M059J (cell line): ENCODE measurements at places on chromosomes 1 and 21.

GRCh38 chr1:239952348-239953308, 139.1 kb upstream of the FMN2 start:
- DNase-seq: peak; percentile 16

DNA sequence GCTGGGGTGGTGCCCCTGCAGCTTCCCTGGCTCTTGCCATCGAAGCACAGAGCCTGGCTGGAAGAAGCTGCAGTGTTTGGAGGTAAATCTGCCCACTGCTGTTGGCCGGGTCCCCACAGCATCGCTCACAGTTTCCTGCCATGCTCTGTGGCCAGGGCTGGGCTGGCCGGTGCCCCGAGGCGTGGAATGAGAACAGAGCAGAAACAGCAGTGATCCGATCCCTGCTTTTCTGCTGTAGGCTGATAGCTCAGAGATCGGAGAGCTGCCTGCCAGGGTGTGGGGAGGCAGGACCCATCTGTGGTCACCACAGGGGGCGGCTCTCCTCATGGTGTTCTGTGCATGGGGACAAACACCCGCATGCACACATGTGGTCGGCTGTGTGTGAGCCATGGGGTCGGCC, 11.5 kb downstream of the SLC45A1 start:
- DNase-seq: peak; percentile 71

DNA sequence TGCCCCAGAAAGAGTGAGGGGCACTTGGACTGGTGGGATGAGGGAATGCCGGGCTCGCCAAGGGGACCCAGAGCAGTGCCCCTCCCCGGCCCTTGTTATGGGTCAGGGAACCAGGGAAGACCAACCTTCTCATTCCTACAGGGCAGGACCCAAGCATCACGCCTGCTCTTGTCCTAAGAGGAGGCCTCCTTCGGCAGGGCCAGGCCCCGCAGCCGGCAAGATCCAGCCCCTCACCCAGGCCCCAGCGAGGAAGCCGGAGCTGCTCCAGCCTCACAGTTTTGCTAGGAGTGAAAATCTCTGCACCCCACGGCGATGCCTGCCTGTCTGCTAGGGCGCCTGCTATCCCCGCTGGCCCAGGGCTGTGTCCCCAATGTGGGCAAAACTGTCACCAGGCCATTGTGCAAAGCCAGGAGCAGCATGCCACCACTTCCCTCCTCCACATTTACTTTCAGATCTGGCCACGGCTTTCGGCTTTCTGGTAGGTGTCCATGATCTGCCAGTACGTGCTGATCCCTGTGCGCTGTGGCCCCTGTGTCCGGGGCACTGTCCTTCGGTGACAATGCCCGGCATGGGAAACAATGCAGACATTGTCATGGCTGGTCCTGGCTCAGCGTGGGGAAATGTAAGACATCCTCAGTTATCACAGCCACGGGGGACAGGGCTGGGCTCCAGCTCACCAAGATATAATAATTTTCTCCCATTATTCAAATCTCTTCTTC, 9.6 kb downstream of the ACTRT2 start:
- no peak for DNase-seq

DNA sequence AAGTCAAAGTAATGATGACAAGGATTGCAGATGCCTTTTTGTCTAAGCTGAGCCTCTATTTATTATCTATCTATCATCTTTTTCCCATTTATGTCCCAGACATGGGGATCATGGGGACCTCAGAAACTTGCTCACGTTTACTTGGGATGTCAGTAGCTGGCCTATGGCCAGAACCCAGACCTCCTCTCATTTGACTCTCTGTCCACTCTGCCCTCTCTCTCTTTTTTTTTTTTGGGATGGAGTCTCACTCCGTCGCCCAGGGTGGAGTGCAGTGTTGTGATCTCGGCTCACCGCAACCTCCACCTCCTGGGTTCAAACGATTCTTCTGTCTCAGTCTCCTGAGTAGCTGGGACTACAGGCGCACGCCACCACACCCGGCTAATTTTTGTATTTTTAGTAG, 3.7 kb upstream of the ID3 start:
- DNase-seq: peak; percentile 20

GRCh38 chr1:169486281-169487051, 722 bp upstream of the SLC19A2 start:
- peak; percentile 54 for DNase-seq

GRCh38 chr1:9229549-9229948, 5.0 kb upstream of the H6PD start:
- DNase-seq: peak; percentile 40

- peak; percentile 18 for DNase-seq
Measured at GRCh38 chr1:208581209-208581608, 337.0 kb upstream of the PLXNA2 start.

- no peak for DNase-seq
Measured at GRCh38 chr1:164958982-164959768, 397.3 kb downstream of the LMX1A start.

DNA sequence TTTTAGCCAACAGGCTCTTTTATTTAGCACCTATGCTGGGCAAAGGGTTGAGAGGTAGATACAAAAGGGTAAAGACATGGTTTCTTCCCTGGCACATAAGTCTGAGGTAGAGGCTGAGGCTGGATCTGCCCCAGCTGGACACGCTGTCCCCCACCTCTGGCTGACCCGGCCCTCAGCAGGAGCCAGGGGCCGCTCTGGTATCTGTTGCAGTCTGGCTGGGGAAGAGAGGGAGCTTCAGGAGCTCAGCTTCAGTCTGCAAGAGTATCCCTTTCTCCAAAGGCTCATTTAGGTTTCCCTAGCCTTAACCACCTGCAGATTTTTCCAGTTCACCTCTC, 14.2 kb downstream of the BLACAT1 start:
- no peak for DNase-seq

GRCh38 chr1:41724248-41724647, 194.5 kb downstream of the HIVEP3 start:
- no peak for DNase-seq

DNA sequence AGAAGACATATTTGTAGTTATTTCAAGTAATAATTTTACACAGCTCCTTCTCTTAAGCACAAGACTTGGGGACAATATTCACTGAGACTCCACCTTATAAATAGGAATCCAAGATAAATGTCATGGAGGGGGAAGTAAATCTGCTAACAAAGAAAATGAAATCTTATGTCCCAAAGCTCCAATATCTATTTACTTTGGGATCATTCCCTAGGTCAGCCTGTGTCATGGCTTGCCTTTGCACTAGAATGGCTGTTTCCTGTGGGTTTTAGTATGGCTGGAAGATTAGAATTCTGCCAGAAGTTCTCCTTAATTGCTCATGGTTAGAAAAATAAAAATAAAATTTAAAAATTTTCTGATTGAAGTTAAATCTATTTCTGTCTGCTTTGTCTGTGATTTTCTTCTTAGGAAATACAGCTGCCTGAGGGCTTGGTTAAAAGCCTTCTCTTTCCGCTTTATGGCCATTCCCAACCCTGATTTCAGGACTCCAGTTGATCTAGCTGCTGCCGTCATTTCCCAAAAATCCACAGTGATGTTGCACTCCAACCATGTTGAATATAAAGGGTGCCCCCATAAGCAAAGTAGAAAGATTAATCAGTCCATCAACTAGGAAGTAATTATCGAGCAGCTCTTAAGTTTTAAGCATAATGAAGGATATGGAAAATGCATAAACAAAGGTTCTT, 326.4 kb upstream of the LYPLAL1 start:
- DNase-seq: no peak

DNA sequence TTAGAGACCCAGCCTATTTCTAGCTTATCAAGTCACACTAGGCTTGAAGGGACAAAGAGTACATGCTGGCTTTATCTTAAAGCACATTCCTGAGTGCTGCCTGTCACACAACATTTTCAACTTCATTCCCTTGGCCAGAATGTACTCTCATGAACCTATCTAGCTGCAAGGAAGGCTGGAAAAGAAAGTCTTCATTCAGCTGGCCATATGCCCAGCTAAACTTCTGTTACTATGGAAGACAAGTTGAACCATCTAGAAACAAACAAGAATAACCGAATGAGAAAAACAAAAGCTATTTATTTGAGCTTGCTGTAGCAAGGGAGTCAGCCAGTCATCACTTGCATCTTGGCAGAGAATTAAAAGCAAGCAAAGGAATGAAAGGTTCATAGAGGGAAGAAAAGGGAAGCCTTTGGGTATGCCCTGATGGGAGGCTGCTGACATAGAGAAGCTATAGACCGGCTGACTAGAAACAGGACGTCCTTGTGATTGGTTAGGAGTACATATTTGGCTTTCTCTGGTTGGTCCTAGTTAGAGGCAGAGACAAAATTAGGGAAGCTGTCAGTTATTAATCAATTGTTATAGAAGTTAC, 108.4 kb downstream of the NEK7 start:
- DNase-seq: peak; percentile 90

DNA sequence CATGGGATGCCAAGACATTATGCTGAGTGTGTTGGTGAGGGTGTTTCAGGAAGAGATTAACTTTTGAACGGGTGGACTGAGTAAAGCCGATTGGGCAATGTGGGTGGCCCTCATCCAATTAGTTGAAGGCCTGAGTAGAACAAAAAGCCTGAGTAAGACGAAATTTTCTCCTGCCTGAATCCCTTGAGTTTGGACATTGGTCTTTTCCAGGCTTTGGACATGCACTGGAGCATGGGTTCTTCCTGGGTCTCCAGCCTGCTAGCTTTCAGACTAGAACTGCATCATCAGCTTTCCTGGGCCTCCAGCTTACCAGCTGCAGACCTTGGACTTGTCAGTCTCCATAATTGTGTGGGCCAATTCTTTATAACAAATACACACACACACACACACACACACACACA, 63.6 kb downstream of the NIBAN1 start:
- DNase-seq: no peak

GRCh38 chr1:15820478-15820877, 13.0 kb upstream of the UQCRHL start:
- peak; percentile 71 for DNase-seq

DNA sequence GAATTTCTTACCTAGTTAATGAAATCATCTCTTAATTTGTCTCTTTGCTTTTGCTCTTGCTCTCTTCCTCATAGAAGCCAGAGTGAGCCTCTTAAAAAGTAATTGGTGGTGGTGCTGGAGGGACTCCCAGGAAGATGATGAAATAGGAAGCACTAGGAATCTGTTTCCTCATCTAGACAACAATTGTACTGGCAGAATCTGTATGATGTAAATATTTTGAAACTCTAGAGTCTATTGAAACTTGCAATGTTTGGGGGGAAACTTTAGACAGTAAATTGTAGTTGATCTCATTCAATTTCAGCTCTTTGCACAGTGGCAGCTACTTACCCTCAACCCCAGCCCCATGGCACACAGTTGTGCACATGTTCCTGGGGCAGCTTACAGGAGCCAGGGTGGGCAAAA, 10.6 kb downstream of the RGSL1 start:
- DNase-seq: no peak

DNA sequence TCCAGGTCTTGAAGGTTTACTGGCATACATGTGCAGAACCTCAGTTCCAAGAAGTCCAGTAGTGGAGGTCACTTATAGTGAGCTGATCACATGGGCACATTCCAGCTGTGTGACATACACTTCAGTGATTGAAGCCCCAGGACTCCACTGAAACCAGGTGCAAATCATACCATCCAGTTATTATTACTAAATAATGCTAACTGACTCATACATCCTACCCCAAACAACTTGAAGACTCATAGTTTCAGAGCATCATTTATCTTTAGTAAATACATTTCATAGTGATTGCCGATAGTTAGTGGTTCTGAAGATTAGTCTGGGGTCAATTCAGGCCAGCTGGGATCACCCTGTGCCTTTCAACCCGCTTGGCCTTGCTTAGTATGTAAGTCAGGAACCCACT, 137.9 kb upstream of the UBE2U start:
- DNase-seq: no peak

DNA sequence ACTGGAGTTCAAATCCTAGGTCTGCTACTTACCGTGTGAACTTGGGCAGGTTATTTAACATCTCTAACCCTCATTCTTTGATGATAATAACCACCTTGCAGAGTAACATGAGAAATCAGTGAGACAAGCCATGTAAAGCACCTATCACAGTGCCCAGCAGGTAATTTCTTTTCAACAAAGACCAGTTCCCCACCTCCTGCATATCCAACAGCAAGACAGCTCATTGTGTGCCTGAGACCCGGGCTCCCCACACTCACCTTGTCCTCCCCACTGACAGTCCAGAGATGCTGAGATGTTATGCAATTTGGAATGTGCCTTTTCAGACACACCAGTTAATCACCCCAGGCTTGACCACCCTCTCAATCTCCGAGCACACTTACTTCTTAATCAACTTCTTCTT, 367.6 kb upstream of the DAB1 start:
- DNase-seq: no peak

DNA sequence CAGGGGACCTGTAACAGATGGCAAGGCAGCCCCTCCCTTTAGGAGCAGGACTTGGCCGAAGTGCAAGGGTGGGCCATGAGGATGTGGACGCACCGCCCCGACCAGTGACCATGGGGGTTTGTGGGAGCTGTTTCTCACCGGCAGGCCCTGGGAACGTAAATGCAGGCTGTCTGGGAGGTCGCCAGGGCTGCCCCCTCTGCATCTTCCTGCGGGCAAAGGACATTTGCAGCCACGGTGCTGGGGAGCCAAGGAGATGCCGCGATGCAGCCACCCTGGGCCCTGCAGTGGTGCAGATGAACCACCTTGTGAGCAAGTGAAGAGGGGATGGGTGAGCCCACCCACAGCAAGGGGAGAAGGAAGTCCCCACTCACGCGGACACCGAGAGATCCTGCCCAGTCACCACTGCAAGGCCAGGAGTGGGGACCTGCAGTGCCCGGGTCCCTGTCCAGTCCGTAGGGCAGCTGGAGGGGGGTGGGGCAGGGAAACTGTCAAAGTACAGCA, 121.1 kb downstream of the SIK1 start:
- no peak for DNase-seq

DNA sequence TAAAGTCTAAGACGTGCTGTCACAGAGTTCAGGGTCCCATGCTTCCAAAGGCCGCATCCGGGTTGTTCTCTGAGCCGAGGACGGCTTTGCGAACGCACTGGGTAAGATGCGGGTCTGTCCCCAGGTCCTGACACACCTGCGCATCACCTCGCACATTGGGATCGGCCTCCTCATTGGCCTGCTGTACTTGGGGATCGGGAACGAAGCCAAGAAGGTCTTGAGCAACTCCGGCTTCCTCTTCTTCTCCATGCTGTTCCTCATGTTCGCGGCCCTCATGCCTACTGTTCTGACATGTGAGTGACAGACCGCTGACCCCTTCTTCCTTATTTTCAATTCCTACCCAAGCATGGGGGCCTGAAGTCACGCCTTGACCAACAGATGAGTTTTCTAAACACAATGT, 25.3 kb downstream of the TFF3 start:
- no peak for DNase-seq

- DNase-seq: peak; percentile 26
Measured at GRCh38 chr21:33023574-33024200, 2.0 kb upstream of the OLIG2 start.
